Endodermal cell (in vitro differentiated cells): ENCODE measurements at places on chromosomes 4 and X. TPM values are rescaled to one million over a fixed set of nuclear protein-coding genes. Genes with fewer than 3 reads are reported as not detected.

Gene MAGEA12
- not detected in 3 replicates for total RNA-seq

Gene ERAS
- total RNA-seq: not detected in 2 replicates

Gene ADH1B
- not detected in 2 replicates for total RNA-seq

Gene GPR119
- not detected in 2 replicates for total RNA-seq

Gene CLCN5
- 11.2 to 21.0 TPM (median 18.9 TPM) in 3 replicates for total RNA-seq

Gene FGA
- total RNA-seq: 1.7 to 5.6 TPM (median 3.7 TPM) in 3 replicates

Gene XK
- 0.21 to 0.55 TPM (median 0.49 TPM) in 3 replicates for total RNA-seq

Gene FRMPD4
- total RNA-seq: 0.70 and 0.81 TPM in 2 replicates

Gene CSTF2
- 13.4 to 28.3 TPM (median 26.4 TPM) in 3 replicates for total RNA-seq

Gene PPP2R2C
- 19.2 and 21.9 TPM in 2 replicates for total RNA-seq

Gene RENBP
- 14.5 to 20.7 TPM (median 17.5 TPM) in 3 replicates for total RNA-seq

Gene RHOXF2B
- not detected in 2 replicates for total RNA-seq

Gene TMPRSS11A
- total RNA-seq: not detected in 3 replicates

Gene ZIC3
- total RNA-seq: 113 and 130 TPM in 2 replicates

GRCh38 chr4:8278421-8279287 is 9.1 kb downstream of the HTRA3 start:
- H3K27me3 ChIP-seq: no peaks in the 10 kb centered on the region
- H3K36me3 ChIP-seq: no peaks in the 10 kb centered on the region
- H3K4me1 ChIP-seq: no peaks in the 10 kb centered on the region
- no peak for DNase-seq
- no peak overlapping the region for H3K4me3 ChIP-seq

- H3K4me1 ChIP-seq: no peaks in the 10 kb centered on the region
- no peak overlapping the region for H3K4me3 ChIP-seq
- H3K27ac ChIP-seq: no peak overlapping the region
Observed at GRCh38 chrX:135086197-135086854, 34.0 kb downstream of the ETDB start.

DNA sequence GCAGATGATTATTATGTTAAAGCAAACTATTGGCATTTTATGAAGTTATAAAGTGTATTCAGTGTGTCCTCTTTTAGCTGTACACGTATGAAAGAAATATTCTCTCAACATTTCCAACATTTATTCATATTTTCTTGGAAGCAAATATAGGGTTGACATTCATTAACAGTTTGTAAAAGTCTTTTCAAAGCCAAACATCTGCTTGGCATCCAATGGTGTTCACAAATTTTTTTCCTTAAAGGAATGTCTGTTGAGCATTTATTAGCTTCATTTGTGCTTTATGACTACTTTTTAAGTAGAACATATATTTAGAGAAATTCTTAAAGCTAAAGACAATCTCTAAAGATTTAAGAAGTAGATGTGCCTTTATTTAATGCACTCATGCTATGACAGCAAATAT is 83.0 kb downstream of the SHISA3 start:
- H3K36me3 ChIP-seq: no peaks in the 10 kb centered on the region
- H3K27ac ChIP-seq: no peak overlapping the region
- DNase-seq: no peak
- H3K4me3 ChIP-seq: no peak overlapping the region

DNA sequence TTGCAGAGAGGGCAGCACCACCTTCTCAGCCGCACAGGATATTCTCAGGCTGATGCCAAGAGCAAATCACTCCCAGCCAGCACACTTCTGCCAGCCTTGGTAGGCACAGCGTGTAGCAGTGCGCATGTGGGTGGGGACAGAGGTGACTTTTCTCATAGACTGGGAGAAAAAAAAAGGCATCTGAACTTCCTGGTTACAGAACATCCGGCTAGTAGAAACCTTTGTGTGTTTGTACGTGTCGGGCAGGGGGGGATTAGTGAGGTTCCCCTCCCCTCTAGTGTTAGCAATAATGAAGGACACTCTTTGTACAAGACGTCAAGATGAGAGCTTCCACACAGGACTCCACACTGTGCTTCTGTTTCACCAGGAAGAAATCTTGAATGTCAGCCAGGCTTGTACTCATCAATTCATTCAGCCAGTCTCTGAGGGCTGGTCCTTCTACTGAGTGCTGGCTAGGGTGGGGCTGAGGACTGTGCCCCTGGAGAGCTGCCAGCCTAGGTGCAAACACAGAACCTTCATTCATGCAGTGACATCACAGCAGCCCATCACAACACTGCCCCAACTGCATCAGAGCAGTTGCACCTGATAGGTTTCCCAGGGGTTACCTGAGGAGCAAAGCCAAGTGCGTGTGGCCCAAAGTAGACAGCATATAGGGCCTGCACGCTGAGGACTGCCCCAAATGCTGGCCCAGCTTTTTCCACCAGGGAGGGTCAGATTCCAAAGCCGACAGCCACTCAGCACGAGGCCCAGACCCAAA is 34.7 kb downstream of the SLC25A5 start:
- no peaks in the 10 kb centered on the region for H3K36me3 ChIP-seq
- H3K4me3 ChIP-seq: no peak overlapping the region
- H3K4me1 ChIP-seq: no peaks in the 10 kb centered on the region
- H3K27ac ChIP-seq: no peak overlapping the region
- H3K27me3 ChIP-seq: no peaks in the 10 kb centered on the region
- DNase-seq: no peak

DNA sequence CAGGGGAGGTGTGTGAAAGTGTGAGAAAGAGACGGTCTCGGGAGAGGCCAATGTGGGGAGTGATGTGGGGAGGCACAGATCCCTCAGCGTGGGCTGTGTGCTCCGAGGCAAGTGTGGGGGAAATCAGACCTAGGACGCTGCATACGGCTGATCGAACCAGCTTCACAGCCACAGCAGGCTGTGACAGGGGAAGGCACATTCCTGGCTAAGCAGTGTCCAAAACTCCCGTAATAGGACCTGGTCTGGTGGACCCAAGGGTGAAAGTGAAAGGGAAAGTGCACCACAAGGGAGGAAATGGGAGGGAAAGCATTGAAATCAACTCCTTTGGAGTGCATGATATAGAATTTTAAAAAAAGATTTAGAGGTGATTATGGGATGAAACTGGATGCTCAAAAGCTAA is 10.9 kb upstream of the RHOXF2 start:
- H3K36me3 ChIP-seq: no peaks in the 10 kb centered on the region
- no peaks in the 10 kb centered on the region for H3K27me3 ChIP-seq
- no peak overlapping the region for H3K27ac ChIP-seq
- no peaks in the 10 kb centered on the region for H3K4me1 ChIP-seq
- DNase-seq: peak; percentile 61

DNA sequence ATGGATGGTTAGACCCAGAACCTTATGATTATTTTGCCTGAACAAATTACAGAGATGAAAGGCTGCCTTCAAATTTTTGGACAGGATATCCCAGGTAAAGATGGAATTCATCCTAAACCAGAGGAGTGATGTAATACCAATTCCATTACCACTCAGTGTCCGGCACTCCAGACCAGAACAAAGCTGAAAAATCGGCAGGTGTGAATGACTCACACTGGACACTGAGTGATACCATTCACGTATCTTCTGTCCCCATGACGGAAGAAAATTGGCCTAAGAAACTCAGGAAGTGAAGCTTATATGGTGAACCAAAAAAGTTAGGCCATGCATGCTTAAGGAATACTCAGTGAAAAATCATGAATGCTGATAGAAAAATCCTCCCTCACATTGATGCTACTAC is 34.5 kb downstream of the PALLD start:
- H3K36me3 ChIP-seq: no peaks in the 10 kb centered on the region
- H3K4me3 ChIP-seq: no peak overlapping the region
- H3K27me3 ChIP-seq: peaks cover 34% of the 10 kb centered on the region
- no peak overlapping the region for H3K27ac ChIP-seq
- DNase-seq: no peak

DNA sequence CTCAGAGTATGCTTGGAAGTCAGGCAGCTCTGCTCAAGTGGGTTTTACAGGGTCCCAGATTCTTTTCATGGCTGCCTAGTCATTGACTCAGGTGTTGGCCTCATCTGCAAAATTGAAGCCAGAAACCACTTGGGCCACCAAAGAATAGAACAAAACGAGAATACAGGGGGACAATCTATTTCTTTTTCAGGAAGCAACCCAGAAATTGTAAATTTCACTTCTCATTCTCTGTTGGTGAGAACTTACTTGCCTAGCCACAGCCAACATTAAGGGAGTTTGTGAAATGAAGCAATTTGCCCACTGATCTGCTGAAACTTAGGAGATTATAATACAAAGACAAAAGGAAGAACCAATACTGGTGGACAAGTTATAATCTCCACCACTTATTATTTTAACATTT is 8.6 kb upstream of the TKTL2 start:
- no peak overlapping the region for H3K4me3 ChIP-seq
- no peak overlapping the region for H3K27ac ChIP-seq
- H3K4me1 ChIP-seq: no peaks in the 10 kb centered on the region

DNA sequence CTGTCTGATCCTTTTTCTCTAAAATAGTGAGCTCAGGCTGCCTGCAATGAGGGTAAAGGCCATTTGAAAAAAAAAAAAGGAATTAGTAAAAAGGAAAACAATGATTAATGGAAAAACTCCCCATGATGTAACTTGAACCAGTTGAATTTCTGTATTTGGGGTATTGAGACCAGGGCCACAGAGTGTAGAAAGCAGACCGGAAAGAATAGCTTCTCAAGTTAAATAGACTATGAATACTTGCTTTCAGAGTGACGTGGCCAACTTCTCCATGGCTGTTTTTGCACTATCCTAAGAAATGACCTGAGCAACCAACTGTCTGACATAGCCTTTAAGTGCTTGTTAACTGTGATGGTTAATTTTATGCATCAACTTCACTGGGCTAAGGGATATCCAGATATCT is 222.1 kb upstream of the INTU start:
- H3K4me1 ChIP-seq: no peaks in the 10 kb centered on the region
- H3K4me3 ChIP-seq: no peak overlapping the region
- H3K27me3 ChIP-seq: no peaks in the 10 kb centered on the region
- H3K36me3 ChIP-seq: no peaks in the 10 kb centered on the region
- H3K27ac ChIP-seq: no peak overlapping the region
- DNase-seq: no peak

GRCh38 chr4:13547485-13548041 is 3.3 kb upstream of the NKX3-2 start:
- DNase-seq: peak; percentile 79
- peaks cover 72% of the 10 kb centered on the region for H3K27me3 ChIP-seq
- peak overlapping the region; percentile 73 for H3K4me3 ChIP-seq
- H3K36me3 ChIP-seq: no peaks in the 10 kb centered on the region
- no peaks in the 10 kb centered on the region for H3K4me1 ChIP-seq

DNA sequence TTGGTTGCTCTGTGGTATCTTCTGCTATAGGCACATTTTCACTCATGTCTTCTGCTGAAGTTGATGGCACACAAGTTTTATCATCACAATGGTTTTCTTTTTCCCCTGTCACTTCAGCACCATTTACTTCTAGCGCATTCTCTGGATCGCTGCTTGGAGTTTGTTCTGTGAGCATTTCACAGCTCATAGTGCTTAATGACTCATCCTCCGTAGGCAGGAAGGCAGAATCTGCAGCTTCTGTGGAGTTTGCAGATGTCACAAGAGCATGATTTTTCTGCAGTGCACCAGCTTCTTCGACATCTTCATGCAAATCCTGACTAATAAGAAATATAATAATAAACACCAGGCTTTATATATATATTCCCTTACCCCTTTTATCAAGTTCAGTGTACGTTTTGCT is 83.6 kb downstream of the CHM start:
- H3K36me3 ChIP-seq: no peaks in the 10 kb centered on the region
- peak; percentile 54 for DNase-seq
- no peak overlapping the region for H3K27ac ChIP-seq
- no peaks in the 10 kb centered on the region for H3K27me3 ChIP-seq
- no peaks in the 10 kb centered on the region for H3K4me1 ChIP-seq

- DNase-seq: no peak
- H3K27ac ChIP-seq: no peak overlapping the region
- no peaks in the 10 kb centered on the region for H3K36me3 ChIP-seq
- no peaks in the 10 kb centered on the region for H3K4me1 ChIP-seq
- H3K4me3 ChIP-seq: no peak overlapping the region
- H3K27me3 ChIP-seq: no peaks in the 10 kb centered on the region
Observed at GRCh38 chrX:19836337-19836736, 51.1 kb downstream of the SH3KBP1 start.

DNA sequence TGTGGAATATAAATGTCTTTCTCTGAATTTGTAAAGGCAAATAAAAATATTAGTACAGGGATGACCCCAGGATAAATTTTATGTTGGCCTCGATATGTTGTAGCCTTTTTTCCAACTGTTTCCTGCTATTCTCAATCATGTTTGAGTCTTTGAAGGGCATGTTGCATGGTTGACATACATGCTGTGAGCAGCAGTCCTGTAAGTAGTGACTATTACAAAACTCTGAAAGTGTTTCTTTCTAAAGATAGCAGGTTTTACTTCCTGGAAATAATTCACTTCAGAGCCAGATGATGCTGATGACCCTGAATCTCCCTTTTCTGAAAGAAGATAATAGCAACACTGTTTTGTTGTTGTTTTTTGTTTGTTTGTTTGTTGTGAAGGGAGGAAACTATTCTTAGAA is 393.0 kb upstream of the GNPDA2 start:
- no peaks in the 10 kb centered on the region for H3K4me1 ChIP-seq
- H3K36me3 ChIP-seq: no peaks in the 10 kb centered on the region
- no peak overlapping the region for H3K4me3 ChIP-seq
- no peak for DNase-seq
- no peak overlapping the region for H3K27ac ChIP-seq

DNA sequence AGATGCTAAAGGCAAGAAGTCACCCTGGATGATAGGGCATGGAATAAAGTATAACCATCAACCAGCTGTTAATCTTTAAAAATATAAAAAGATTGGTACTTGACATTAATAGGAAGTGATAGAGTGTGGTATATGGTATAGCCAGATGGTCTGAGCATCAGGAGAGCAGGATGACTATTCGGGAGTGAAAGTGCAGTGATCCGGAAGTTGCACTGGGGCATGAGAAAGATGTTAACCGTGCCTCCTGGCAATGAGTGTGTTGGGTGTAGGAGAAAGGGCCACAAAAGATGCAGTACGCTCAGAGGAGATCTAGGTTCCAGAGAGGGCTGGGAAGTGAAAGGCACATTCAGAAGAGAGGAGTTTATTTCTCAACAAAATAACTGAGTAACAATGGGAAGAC is 65.0 kb downstream of the TSPAN7 start:
- H3K4me3 ChIP-seq: no peak overlapping the region
- no peaks in the 10 kb centered on the region for H3K36me3 ChIP-seq
- H3K27me3 ChIP-seq: no peaks in the 10 kb centered on the region
- no peaks in the 10 kb centered on the region for H3K4me1 ChIP-seq
- no peak for DNase-seq

- H3K4me3 ChIP-seq: no peak overlapping the region
- H3K36me3 ChIP-seq: no peaks in the 10 kb centered on the region
- H3K27ac ChIP-seq: no peak overlapping the region
- no peaks in the 10 kb centered on the region for H3K27me3 ChIP-seq
Observed at GRCh38 chrX:132818638-132819037, 139.8 kb downstream of the HS6ST2 start.

DNA sequence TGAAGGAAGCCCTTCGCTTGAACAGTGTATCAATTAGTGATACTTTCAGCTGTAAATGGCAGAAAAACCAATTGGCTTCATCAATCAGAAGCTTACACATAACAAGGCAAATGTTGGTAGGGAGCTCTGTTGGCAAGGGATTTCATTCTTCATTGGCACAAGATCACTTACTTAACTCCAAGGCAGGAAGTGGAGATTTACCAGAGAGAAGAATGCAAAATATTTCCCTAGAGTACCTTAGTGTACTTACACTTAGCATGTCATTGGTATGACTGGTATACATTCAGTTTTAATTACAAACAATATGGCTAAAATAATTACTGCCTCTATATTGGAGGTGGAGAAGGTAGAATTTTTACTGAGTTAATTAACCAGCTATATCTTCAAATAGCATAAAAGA is 545.0 kb downstream of the GABRG1 start:
- H3K27ac ChIP-seq: no peak overlapping the region
- no peak overlapping the region for H3K4me3 ChIP-seq
- H3K36me3 ChIP-seq: no peaks in the 10 kb centered on the region
- H3K4me1 ChIP-seq: no peaks in the 10 kb centered on the region
- H3K27me3 ChIP-seq: no peaks in the 10 kb centered on the region
